ENCODE measurements at places on chromosomes 5 and 9.

DNA sequence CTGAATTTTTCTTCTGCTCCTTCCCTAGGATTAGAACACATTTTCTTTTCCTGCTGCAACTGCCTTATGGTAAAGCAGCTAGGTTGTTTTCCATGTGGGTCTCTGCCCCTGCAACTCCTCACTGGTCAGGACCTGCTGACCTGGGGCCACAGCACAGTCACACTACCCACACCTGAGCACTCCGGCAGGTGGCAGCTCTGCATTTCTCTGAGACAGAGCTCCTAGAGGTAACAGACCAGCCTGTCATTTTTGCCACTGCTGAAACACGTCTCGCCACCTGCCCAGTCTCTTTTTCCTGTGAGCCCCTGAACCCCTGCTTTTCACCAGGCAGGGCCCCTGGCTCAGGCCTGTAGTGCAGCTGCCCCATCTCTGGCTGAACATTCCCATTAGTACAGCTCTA is 609.6 kb downstream of the HINT1 start:
- no peak for DNase-seq

- DNase-seq, result no peak
These were observed 108.3 kb upstream of the LHFPL2 start for GRCh38 chr5:78756858-78757257.

GRCh38 chr5:76500633-76501393 is 97.7 kb downstream of the IQGAP2 start:
- DNase-seq, result no peak

- no peak for DNase-seq
These were observed 1.7 kb upstream of the SYNPO start for GRCh38 chr5:150638488-150639376.

DNA sequence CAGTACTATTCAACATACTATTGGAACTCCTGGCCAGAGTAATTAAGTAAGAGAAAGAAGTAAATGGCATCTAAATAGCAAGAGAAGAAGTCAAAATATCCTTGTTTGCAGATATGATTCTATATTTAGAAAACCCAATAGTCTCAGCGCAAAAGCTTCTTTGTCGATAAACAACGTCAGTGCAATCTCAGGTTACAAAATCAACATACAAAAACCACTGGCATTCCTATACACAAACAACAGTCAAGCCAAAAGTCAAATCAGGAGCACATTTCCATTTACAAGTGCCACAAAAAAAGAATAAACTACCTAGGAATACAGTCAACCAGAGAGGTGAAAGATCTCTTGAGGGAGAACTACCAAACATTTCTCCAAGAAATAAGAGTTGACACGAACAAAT is 1901.9 kb upstream of the ACO1 start:
- DNase-seq, result no peak

DNA sequence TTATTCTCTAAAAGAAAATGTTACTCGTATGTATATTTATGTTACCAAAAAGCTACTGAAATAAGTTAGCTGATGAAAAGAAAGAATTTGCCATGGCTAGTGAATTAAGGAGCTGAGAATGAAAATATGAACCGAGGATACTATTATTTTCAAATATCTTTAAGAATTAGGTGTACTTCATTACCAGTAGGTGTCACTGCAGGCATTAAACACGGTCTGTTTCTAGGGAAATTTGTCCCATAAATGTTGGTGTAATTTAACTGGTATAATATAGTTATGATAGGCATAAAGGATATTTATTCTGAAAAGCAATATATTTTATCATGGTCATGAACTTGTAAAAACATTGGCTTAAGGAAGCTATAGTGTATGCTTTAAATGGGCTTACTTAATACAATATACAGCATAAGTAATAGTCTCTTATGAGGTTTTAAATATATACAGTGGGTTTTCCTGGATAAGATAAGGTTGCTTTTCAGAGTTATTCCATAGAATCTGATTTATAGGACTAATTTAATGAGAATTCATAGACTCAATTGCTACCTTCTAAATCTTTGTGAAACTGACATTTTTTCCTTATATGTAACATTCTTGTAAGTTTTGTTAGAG is 72.4 kb upstream of the MPDZ start:
- DNase-seq, result no peak

DNA sequence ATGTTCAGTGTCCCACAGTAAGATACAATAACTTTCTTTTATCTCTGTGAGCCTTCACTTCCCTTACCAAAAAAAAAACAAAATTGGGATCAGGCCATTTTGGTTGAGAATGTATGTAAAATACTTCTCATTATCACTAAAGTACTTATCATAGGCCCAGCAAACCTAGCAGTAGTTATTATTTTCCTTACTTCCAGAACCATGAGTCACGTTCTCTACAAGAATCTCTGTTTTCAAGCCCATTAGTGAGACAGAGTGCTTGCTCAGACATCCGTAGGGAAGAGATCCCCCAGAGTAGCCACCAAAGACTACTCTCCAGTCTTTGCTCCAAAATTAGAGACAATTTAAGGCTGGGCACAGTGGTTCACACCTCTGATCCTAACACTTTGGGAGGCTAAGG is 103.9 kb upstream of the NR5A1 start:
- DNase-seq, result no peak

DNA sequence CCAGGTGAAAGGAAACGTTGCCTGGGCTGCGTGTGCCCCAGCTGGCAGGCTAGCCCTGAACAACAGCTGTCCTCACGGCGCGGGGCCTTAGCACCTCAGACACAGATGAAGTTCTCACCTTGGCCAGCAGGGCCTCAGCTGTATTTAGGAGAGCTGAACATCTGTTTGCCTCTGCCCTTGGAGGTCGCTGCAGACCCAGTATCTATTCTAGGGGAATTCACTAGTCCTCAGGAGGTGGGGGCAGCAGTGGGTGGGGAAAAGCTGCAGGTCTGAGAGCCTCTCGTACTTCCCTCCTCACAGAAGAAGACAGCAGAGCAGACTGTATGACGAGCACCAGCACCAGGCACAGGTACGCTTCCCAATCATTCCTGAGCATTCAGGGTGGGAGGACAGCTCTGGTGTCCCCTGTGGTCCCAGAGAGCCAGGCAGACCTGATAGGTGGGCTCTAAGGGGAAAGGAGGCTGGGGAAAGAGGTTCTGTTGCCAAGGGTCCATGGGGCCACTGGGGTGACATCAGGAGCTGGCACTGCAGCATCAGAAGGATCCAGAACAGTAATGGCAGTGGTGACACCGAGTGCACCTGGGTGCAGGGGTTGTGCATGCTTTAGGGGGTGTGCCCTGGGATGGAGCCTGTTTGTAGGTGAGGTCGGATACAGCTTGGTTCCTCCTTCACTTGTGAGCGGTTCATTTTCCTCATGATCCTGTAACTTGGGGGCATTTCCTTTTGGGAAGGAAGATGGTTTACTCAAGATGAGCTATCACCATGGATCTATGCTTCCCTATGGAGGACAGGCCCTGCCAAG is 13.8 kb downstream of the CD74 start:
- DNase-seq, result peak; percentile 78

GRCh38 chr9:77987081-77987656 is 44.4 kb downstream of the GNAQ start:
- no peak for DNase-seq

GRCh38 chr9:136610426-136610825 is 52.3 kb upstream of the EGFL7 start:
- DNase-seq, result no peak

GRCh38 chr5:369151-369868 is 47.8 kb downstream of the AHRR start:
- peak; percentile 70 for DNase-seq

- DNase-seq, result no peak
These were observed 68.8 kb downstream of the SLC44A1 start for GRCh38 chr9:105313238-105313637.

DNA sequence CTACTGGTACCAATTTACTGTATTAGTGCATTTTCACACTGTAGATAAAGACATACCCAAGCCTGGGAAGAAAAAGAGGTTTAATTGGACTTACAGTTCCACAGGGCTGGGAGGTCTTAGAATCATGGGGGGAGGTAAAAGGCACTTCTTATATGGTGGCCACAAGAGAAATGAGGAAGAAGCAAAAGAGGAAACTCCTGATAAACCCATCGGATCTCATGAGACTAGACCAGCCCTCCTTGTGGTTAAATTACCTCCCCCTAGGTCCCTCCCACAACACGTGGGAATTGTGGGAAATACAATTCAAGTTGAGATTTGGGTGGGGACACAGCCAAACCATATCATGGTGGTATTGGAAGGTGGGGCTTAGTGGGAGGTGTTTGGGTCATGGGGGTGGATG is 56.5 kb upstream of the SPDL1 start:
- DNase-seq, result no peak

- no peak for DNase-seq
These were observed 12.5 kb downstream of the ABL1 start for GRCh38 chr9:130847306-130848217.

DNA sequence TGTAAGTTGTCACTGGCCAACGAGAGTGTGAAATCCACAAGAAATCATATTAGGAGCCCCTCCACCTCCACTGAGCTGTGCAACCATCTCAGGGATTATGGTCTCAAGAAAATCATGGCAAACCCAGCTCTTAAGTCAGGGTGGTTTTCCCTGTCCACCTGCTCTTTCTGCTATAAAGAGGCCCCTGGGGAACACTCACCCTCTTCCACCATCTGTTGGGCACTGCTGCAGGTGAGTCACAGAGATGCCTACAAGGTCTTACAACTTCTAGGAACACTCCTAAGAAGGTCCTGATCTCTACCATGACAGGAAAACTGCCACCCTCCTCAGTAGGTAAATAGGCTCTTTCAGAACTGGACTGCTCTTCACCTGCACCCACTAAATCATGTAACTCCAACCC is 61.8 kb downstream of the DRD1 start:
- DNase-seq, result no peak

- DNase-seq, result peak; percentile 34
These were observed 659 bp downstream of the RAI14 start for GRCh38 chr5:34656700-34657273.

GRCh38 chr5:129359450-129359849 is 100.6 kb upstream of the ADAMTS19 start:
- no peak for DNase-seq

DNA sequence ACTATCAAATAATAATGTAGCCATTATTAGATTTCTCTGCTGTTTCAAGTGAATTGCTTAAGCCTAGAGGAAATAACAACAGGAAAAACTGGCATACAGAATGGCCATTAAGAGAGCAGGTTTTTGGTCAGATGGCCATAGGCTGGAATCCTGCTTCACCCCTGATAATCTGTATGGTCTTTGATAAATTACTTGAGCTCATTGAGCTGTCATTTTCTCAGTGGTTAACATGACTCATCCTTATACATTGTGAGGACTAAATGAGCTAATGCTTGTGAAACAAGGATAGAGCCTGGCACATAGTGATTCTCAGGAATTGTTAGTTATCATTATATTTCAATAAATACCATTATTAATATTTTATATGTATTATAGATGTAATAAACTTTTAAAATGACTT is 516.5 kb downstream of the KIF4B start:
- no peak for DNase-seq

GRCh38 chr5:68070591-68071281 is 144.8 kb upstream of the PIK3R1 start:
- peak; percentile 67 for DNase-seq

GRCh38 chr9:136363949-136364748 is 605 bp upstream of the DNLZ start:
- DNase-seq, result no peak

DNA sequence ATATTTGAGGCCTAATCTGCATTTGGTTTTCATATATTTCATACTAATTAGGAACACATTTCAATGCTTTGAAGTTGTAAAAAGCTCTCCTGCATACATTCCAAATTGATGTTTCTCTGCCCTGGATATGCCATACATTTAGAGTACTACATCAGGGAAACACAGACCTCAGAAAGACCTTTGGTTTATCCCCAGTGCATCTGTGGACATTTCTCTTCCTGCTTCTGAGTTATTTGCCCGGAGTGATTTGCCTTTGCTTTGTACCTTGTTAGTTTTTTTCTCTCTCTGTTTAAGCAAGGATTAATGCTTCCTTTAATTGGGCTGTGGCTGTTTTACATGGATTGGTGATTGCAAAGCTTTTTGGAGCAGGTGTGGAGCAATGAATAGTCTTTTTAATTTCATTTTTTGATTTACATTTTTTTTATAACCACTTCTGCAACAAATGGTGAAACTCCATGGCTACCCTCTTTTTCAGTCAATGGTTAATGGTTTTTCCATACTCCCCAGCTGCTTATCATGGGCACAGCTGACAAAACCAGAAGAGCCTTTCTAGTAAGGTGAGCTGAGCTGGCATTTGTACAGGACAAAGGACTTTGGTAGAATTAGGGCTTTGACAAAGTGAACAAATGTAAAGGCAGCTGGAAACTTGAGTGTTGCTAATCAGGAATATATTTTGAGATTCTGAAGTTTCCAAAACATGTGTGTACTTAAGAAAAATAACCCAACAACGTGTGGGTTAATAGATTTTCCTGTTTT is 54.2 kb downstream of the ZSWIM6 start:
- DNase-seq, result no peak

GRCh38 chr5:175718401-175719108 is 60.7 kb downstream of the HRH2 start:
- DNase-seq, result no peak

DNA sequence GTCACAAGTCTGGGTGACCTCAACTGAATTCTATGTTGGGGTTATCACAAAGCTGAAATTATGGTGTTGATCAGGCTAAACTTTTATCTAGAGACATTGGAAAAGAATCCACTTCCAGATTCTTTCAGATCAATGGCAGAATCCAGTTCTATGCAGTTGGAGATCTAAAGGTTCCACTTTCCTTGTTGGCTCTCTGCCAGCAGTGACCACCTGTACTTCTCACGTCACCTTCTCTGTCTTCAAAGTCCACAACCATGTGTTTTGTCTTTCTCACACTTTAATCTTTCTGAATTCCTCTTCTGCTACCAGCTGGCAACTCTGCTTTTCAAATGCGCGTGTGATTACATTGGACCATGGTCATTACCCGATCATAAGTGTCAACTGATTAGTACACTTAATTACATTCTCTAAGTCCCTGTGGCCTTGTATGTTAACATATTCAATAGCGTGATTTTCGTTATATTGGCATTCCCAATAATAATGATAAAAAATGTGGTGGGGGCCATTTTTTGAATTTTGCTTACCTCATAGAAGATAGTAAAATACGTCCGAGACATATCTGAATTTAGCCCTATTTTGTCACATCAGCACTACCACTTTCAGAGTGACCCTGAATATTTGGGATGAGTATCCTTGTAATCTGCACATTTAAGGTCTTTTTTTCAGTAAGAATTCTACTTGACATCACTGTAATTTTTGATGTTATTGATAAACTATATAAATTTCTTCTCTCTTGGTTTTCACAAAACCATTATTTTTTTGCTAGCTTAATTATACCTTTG is 73.7 kb upstream of the PRDM9 start:
- DNase-seq, result no peak

DNA sequence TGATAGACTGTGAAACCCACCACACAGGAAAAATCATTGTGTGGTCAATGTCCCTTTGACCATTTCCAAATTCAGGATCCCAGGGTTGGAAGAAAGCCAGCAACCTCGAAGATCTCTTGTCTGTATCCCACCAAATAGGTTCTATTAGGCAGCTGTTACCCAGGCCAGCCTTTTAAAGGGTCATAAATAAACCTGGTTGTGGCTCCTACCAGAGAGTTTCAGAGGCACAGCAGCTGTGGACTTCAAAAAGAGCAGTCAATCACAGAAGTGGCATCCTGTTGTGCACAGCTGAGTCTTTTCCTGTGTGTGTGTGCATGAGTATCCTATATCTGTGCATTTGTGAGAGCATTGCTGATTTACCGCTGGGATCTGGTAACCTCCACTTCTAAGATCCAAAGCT is 23.7 kb upstream of the OR2S2 start:
- DNase-seq, result no peak

GRCh38 chr5:78659714-78660113 is 11.1 kb upstream of the LHFPL2 start:
- no peak for DNase-seq

- no peak for DNase-seq
These were observed 28.6 kb upstream of the SELENOP start for GRCh38 chr5:42840269-42840668.

Measured in GM06990 (cell line).